ENCODE measurements at places on chromosomes 7 and 10.

DNA sequence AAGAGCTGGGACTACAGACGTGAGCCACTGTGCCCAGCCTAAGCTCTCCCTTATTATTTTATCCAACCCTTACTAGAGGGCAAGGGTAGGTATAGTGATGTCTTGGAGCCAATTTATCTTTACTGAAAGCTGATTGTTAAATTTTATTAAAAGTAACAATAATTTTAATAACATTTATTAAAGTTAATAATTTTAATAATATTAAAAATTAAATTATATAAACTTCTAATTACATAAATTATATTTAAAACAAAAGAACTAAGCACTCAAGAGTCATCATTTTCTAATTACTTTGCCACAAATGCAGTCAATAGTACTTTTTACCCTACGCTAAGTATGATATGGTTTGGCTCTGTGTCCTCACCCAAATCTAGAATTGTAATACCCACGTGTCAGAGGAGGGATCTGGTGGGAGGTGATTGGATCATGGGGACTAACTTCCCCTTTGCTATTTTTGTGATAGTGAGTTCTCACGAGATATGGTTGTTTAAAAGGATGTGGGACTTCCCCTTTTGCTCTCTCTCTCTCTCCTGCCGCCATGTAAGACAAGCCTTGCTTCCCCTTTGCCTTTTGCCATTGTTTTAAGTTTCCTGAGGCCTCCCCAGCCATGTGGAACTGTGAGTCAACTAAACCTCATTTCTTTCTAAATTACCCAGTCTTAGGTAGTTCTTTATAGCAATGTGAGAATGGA, 58.4 kb upstream of the ETV1 start:
- DNase-seq = no peak

- no peak for DNase-seq
Measured at GRCh38 chr7:90678986-90679385, 82.9 kb downstream of the CDK14 start.

DNA sequence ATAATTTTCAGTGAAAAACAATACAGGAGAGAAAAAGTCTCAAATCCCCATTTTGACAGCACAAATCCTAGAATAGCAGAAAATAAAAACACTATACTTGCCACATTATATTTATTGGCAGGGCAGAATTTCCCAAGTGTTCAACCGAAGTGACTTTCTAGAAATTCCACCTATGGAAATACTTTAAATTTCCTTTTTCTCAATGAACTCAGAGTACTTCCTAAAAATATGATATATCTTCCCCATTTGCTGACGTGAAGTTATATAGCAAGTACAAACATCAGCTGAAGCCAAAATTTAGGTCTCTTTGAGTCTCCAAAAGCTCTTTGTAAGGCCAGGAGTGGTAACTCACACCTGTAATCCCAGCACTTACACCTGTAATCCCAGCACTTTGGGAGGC, 83.3 kb downstream of the NT5C2 start:
- DNase-seq = no peak

- no peak for DNase-seq
Measured at GRCh38 chr7:25384788-25385505, 156.7 kb upstream of the NPVF start.

DNA sequence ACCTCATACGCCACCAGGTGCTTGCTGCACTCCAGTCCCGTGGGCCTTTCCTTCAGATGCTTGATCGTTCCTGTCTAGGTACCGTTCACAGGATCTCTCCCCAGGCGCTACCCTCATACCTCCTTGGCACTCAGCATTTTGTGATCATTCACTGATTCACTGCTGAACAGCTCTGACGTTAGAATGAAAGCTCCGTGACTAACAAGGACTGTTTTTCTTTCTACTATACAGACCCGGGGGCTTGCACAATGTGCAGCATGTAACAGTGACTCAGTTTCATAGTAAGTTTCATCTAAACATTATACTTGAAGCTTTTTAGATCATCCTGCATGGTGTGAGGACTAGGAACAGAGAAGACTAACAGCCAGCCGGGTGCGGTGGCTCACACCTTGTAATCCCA, 20.6 kb downstream of the KIN start:
- no peak for DNase-seq

DNA sequence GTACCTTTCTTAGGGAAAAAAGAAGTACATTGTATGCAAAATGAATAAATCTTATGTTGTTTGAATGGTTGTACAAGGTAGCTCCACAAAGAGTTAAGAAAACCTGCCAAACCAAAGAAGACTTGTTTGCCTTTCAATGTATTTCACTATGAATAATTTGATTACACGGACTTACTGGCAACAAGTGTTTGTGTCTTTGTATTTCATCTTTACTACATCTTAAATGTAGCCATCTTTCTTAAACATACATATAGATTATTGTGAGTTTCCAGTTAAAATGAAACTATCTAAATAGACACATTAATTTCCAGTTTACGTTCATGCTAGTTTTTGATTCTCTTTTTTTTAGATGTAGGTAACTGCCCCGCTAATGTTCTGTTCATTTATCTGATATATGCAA, 2.8 kb downstream of the PRKG1 start:
- DNase-seq = no peak

DNA sequence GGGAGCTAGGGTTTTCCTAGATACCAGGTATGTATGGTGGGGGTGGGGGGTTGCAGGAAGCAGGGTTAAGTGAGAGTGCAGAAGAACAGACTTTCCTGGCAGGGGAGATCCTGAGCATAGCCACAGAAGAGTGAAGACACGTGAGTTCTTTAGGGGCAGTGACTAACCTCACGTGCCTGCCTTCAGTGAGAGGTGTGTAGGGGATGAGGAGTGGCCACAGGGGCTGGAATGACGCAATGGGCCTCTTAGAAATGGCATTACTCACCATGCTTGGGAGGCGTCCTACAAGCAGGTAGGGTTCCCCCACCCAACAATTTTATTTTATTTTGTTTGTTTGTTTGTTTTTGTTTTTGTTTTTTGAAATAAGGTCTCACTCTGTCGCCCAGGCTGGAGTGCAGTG, 698.6 kb upstream of the NRP1 start:
- DNase-seq = no peak

GRCh38 chr7:19815546-19815945, 42.1 kb upstream of the TMEM196 start:
- DNase-seq = no peak

- DNase-seq = no peak
Measured at GRCh38 chr10:71864911-71865361, 13.9 kb upstream of the PSAP start.

DNA sequence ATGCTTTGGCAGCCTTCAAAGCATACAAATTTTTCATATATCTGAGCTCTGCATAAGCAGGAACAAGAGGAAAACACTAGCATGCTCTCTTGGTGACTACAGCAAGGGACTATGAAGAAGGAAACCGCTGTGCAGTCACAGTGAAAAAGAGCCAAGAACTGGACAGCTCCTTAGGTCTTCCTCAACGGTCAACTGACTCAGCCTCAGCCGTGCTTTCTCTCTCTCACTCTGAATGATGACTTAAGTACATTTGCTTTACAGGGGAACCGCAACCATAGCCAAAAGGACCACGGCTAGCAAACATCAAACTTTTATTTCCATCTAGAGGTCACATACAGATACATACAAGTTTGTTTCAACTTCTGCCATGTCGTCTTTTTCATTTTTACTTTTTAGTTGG, 69.9 kb downstream of the HYCC1 start:
- no peak for DNase-seq

DNA sequence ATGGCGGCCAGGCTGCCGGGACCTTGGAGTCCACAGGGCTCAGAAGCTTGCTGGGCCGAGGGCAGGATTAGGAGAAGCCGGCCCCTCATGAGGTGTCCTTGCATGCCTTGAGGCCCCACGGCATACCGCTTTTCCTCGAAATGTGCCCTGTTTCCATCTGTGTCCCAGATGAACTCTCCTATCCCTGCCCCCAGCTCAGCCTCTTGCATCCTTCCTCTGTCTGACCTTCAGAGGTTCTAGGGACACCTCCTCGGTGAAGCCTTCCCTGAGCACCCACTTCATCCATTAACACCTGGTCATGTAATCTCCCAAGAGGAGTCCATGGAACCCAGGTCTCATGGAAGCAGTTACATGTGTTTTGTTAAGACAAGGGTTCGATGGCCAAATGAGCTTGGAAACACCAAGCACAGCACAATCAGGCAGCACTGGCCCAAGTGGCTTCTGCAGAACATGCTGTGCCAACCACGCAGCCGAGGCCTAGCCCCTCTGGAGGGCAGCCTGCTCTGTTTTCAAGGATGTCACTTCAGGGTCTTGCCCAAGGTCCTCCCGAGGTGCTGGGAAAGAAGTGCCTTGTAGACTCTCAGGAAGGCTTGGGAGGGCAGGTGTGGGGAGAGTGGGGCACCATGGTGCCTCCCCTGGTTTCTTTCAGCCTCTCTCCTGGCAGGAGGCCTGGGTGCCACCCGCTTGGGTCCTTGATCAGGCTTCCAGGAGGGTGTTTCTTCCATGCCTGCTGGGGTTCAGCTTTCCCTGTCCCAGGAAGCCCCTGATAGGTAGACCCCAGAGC, 124.3 kb downstream of the NEURL1 start:
- DNase-seq = no peak

DNA sequence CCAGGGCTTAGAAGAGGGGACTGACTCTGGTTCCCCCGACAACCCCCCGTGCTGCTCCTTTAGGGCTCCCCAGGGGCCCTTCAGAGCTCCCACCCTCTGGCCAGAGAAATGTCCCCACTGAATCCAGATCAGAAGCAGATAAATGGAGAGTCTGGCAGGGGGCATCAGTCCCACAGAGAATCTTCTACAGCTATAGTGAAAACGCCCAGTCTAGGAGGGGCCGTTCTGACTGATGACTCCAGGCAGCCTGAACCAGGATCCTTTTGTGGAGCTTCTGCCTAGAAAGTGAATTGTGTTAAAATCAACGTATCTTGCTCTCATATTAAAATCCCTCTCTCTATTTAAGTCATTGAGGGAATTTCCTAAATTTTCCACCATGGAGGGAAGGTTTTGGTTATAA, 471.4 kb downstream of the LRMDA start:
- no peak for DNase-seq

DNA sequence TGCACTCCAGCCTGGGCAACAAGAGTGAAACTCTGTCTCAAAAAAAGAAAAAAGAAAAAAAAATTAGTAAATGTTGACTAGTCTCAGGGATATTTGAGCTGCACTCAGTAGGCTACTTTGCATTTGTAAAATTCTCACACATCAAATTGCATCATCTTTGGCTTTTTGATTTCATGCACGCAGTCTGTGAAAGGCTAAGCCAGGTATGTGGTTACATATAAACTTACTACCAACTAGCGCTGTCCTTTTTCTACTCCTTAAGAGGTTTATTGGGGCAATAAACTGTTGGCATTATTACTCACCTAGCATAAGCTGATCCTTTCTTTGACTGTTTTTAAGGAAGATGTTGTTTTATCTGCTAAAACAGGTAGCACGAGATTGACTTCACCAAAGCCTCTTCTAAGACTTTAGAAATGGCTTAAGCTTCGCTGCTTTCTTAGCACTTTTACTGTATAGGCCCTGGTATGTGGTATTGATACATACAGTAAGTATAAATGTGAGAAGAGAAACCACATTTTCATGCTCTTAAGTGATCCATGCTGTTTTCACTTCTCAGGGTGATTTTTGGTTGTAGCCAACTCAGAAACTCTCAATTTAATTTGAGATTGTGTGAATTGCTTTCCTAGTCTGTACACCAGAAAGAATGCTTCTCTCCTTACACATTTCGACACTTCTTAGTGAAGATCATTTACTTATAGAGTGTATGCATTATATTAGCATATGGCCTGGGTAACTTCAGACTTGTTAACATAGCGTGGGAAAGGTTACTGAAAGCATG, 323.9 kb downstream of the AUTS2 start:
- DNase-seq = no peak

GRCh38 chr10:125134483-125134848, 25.9 kb downstream of the CTBP2 start:
- DNase-seq = no peak

- DNase-seq = no peak
Measured at GRCh38 chr7:1631678-1632077, 38.4 kb upstream of the ELFN1 start.

DNA sequence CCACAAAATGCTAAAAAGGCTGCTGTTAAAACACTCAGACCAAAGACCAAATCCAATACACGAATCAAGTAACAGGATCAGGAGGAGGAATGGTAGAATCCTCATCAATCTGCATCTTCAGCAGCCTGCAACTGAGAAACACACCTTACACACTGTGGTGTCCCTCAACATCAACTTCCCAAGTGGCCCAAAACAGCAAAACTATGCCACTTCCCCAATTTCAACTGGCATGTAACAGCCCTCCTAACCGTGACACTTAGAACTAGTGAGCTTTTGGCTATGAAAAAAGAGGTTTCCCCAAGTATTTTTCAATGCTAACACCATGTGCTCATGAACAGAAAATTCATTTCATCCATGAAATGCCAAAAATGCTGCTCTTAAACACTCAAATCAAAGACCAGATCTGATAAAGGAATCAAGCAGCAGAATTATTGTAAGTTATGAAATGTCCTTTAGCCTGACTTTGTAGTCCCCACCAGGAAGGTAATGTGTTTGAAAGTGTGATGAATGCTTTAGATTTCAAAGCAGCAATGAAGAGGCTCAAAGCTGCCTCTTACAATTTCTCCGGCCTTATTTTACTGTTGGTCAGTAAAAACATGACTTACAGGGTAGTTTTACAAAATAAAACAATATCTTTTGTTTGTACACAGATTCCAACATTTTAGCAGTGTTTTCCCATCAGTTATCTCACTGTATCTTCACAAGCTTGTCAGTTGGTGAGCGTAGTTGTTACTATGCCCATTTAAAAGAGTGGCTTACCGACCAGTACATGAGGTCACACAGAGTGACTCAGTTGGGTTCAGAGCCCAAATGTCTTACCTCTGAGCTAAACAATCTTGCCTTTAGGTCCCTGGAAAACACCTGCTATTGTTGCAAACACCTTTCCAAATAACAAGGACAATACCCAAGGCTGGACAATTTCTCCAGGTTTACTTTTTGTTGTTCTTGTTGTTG, 65.7 kb upstream of the ASAH2 start:
- DNase-seq = no peak

DNA sequence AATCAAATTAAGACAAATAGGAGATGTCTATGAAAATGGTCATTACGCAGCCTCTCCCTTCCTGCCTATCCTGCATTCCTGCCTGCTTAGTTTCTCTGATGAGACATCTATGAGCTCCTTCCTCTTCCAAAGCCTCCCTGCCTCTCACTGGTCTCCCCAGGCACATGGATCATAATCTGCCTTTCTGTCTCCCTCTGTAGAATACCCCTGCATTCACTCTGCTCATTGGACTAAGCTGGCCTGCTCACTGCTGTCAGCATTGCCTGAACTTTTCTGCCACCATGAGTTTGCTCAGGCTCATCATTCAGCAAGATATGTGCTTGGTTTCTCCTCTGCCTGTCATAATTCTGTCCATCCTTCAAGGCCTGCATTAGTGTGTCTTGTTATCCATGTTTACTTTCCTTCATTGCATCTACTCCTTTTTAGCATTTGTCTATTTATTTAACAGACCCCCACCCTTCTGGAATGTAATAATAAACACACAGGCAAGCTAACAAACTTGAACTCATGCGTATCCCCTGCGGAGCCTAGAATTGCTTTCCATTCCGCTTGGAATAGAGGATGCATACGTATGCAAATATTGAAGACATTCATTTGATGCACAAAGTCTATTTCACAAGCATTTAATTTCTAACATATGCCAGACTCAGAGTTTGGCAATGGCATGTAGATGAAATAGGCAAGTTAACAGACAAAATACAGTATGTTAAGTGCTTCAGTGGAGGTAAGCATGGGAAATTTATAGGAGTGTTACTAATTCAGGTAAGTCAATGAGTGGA, 88.3 kb downstream of the PTPRZ1 start:
- DNase-seq = no peak
